ENCODE measurements at places on chromosomes 7 and 10.
A peak's percentile ranks its signal among the peaks of the same experiment; 100 is the strongest.

DNA sequence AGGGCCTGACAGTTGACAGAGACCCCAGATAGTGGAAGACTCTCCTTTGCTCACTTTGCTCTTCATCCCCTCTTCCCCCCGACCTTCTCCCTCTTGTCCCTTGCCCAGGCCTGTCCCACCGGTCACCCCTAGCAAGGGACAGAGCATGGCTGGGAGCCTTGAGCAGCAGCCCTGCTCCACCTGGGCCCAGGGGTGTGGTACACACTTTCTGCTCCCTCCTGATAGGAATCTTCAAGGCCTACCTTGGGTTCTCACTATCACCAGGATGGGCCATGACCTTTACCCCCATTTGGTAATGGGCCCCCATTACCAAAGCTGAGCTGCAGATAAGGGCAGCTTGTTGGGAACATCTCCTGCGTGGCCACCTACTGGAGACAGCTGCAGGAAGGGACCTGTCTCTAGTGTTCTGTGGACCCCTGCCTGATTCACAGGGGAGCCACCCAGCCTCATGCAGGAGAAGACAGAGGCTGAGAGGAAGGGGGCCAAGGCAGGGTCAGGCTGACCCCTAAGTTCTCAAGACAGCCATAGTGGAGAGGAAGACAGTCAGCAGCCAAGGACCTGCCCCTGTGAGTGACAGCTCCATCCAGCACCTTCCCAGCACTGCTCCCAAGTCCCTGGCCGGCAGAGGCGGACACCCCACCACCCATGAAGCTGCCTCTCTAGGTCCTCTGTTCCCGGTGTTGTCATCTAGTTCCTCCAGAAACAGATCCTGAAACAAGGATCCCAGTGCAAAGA is 913 bp upstream of the NPC1L1 start:
- no peak for DNase-seq

- DNase-seq: no peak
These were observed 86.5 kb downstream of the GSAP start for GRCh38 chr7:77329466-77330168.

GRCh38 chr7:65832281-65832680 is 40.6 kb upstream of the VKORC1L1 start:
- DNase-seq: peak; percentile 68

- no peak for DNase-seq
These were observed 4.9 kb downstream of the ACADSB start for GRCh38 chr10:123013456-123014419.

GRCh38 chr10:63576501-63576900 is 55.3 kb downstream of the REEP3 start:
- DNase-seq: no peak

GRCh38 chr10:111954386-111954785 is 229.2 kb downstream of the GPAM start:
- no peak for DNase-seq

GRCh38 chr10:35451151-35452016 is 115.1 kb downstream of the CCNY start:
- DNase-seq: no peak

DNA sequence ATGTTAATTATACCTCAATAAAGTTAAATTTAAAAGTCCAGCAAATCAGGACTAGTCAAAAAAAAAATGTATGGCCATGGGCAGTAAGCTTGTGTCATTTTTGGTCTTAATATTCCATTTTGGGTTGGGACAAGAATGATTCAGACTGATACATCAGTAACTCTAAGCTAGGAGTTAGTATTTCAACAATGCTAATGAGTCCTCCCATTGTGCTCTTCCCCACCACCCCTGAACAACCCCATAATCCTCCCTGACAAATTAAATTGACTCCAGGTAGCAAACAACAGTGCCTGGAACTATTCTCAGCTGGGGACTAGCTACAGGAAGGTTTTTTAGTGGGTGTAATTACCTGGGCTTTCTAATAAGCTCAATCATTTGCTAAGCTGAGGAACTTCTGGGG is 30.7 kb upstream of the KCNIP2 start:
- no peak for DNase-seq

GRCh38 chr7:4164556-4164955 is 517.5 kb upstream of the FOXK1 start:
- DNase-seq: no peak

DNA sequence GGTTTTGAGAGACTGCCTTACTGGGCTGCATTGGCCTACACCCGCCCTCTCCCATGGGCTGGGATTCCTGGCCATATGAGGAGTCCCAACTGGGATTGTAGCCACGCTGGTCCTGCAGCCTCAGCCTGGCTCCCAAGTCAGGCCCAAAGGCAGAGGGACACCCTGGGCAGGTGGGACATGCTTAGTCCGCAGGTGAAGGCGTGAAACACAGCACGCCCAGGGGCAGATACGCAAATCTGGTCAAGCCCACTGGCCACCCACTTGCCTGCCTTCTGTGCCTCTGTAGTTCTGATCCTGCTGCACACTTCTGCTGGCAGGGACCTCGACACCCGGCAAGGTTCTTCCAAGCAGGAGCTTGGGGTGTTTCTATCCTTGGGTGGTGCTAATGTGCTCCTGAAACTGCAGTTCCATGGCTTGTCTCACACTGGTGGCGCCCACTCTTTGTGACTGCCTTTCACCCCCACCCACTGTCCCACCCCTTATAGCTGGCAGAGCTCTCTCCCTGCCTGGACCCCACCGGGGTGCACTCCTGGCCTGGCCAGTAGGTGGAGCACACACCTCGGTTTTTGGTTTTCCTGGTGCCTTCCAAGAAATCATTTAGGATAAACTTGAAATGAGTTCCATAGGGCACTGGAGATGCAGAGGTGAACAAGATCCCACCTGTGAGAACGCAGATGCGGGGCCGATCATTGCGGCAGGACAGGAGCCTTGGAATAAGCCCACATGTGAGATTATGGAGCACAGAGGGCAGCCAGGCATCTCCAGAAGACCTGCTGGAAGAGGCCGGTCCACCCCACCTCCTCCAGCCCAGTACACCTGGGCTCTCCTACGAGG is 47.9 kb downstream of the MKI67 start:
- peak; percentile 17 for DNase-seq

DNA sequence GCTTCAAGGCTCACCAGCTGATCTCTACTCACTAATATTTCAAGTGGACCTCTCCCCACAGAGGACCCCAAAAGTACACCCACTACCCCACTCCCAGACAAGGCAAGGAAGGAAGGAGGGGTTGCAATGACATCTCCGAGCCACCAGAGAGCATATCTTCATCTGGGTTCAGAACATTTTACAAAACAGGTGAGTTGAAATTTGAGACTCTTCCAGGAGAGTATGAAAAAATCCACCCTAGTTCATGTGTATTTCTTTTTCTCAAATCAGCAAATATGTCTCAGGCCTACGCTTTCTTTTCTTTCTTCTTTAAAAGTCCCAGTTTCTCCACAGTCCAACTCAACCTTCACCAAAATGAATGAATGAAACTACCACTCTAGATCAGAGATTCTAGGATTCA is 61.9 kb downstream of the SGMS1 start:
- no peak for DNase-seq

DNA sequence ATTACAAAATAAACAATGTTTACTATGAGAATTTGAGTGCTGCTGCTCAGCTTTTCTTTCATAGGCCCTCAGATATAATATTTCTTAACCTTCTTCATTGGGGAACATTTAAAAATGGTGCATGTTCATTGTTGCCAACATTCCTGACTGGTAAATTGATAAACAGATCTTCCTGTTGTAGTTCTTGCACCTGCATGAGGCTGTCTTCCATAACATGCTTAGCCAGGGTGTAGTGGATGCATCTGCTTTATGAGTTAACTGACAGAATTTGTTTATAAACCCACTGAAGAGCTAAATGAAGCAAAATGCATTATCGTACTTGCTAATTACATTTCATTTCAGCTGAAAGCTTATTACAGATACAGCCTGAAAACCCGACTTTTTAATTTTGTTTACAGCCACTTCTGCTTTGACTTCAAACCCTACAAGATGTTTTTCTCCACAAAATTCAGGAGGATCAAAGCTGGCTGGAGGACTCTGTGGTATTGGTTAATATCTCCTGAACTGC is 177.2 kb downstream of the SEM1 start:
- DNase-seq: no peak

DNA sequence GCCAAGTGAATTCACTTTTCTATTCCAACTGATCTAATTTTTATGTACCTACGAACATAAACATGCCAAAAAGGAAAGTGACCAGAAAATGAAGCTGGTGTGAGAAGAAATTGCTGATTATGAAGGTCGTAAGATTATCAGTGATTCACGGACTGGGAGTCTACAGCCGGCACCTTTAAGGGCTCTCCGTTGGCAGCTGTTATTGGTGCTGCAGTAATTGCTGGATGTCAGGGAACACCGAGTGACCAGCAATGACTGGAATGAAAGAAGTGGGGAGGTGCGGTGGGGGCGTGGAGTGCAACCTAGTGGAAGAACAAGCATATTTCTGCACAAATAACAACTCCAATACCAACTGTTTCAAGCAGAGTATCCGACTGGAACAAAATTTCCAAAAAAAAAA is 109.8 kb upstream of the TARP start:
- no peak for DNase-seq

- DNase-seq: no peak
These were observed 240.1 kb upstream of the PHYHIPL start for GRCh38 chr10:58936364-58936763.

GRCh38 chr10:36578306-36578705 is 547.1 kb upstream of the ANKRD30A start:
- DNase-seq: no peak

DNA sequence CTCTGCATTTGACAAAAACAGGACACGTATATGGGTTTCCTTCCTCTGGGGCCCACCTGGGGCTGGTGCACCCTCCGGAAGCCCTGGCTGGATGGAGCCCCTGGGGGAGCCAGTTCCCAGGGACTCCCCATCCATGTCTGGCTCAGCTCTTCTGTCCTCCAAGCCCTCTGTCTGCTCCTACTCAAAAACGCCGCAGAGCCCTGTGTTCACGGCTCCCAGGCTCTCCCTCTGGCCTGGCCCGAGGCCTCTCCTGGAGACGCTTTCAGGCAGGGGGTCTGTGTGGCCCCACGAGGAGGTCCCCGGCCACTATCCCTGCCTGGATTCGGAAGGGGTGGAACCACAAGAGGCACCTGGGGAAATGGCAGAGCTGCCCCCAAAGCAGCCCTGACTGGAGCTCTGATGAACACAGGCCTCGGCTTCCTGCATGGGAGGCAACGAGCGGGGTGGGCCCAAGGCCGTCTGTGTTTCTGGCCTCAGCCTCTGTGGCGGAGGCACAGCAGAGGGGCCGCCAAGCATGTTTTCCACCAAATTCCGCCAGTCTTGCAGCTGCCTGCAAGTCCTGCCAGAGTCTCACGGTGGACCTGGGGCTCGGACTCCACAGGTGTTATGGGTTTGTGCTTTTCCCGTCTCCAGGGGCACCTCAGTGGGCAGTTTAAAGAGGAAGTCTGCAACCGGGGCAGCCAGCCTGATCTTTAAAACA is 22.6 kb upstream of the INPP5A start:
- DNase-seq: no peak

DNA sequence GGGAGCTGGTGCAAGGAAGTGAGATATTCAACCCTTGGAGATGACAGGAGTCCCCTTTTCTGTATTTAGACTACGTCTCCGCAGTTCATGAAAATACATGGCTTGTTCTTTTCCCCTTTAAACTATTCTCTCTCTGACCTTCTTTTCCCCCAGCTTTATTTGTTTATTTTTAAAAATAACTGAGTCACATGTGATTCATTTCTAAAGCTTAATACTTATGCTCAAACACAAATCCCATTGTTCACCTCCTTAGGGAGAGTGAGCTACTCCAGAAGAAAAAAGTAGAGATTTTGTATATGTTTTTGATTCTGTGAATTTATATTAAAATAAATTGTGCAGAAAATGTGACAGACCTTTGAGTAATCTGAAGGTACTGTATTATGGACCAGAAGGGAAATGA is 35.9 kb upstream of the FZD1 start:
- DNase-seq: no peak

DNA sequence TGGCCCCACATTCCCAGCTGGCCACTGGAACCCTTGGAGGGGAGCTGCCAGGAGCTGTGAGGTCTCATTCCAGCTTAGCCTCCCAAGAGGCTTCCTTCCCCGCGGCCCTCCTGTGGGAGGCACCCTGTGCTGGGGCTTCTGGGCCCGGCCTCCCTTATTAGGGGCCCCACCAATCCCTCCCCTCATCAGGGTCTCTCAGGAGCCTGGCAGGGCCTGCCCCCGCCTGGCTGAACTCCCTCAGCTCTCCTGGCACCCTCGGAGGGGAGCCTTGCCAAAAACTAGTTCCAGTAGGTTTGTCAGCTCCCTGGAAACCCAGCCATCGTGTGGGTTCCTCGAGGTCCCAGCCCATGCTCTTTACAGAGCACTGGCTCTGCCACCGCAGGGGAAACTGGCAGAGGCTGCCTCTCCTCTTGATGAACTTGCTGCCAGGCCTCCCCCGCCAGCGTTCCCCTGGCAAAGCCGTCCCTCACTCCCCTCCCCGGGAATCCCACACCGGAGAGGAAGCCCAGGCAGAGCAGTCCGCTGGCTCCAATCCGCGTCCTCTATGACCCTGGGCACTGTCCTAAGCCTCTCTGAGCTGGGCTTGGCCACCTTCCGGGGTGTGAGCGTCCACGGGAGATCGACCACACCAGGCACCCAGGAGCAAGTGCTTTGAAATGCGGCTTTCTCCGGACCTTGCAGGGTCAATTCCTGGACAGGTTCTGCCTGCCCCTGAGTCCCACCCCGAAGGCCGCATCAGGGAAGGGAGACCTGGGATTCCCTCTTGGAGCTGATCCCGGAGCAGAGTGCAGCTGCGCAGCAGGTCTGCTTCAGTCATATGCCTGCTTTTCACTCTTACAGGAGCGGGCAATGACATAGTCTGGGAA is 139.8 kb downstream of the ARHGAP22 start:
- DNase-seq: peak; percentile 83

DNA sequence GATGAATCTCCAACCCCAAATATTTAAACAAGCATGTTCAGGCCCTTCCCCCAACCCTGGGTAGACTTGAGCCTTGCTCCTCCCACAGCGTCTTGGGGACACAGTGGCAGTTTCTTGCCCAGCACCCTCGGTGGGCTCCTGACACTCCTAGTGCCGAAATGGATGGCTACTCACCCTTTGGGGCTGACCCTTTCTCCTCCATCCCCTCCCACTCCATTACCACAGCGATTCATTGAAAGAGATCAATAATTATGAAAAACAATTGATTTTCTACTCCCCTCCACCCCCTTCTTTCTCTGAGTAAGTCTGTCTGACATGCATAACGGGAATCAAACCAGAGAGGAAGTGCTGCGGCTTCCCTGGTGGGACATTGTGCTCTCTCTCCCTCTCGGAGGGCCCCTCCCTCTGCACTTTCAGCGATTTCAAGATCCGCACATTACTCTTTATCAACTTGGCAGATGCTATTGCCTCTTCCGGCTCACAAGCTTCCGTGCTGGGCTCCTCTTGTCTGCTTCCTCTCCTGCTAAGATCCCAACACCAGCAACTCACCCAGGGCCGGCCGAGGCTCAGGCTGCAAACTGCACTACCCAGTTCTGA is 79.0 kb upstream of the PLXNA4 start:
- DNase-seq: no peak
